ENCODE measurements at places on chromosomes 6 and 20. TPM values are rescaled to one million over a fixed set of nuclear protein-coding genes. Genes with fewer than 3 reads are reported as not detected.

- no peak for DNase-seq
These were observed 109.2 kb downstream of the FOXF2 start for GRCh38 chr6:1498491-1499113.

GRCh38 chr6:42403421-42403820, 48.3 kb downstream of the TRERF1 start:
- no peak for DNase-seq

GRCh38 chr6:24874776-24875533, 60.8 kb downstream of the RIPOR2 start:
- no peak for DNase-seq

SLA2 gene
- 77.0 TPM for total RNA-seq

GRCh38 chr20:46006022-46006705, 2.5 kb upstream of the MMP9 start:
- DNase-seq: no peak

HLA-DRB5 gene
- total RNA-seq: 17.9 TPM

- no peak for DNase-seq
These were observed 334.1 kb downstream of the COL12A1 start for GRCh38 chr6:74871757-74872156.

F13A1 gene
- total RNA-seq: 6.6 TPM

- DNase-seq: no peak
These were observed 24.1 kb downstream of the HM13 start for GRCh38 chr20:31538326-31538725.

Data from natural killer cell (primary cell).